Anterior cingulate cortex (tissue), 58 donors: ENCODE measurements at places on chromosomes 5 and 9.
A peak's percentile ranks its signal among the peaks of the same experiment; 100 is the strongest.

- no peak for DNase-seq
Measured at GRCh38 chr5:150249744-150250143, 39.8 kb downstream of the CAMK2A start.

DNA sequence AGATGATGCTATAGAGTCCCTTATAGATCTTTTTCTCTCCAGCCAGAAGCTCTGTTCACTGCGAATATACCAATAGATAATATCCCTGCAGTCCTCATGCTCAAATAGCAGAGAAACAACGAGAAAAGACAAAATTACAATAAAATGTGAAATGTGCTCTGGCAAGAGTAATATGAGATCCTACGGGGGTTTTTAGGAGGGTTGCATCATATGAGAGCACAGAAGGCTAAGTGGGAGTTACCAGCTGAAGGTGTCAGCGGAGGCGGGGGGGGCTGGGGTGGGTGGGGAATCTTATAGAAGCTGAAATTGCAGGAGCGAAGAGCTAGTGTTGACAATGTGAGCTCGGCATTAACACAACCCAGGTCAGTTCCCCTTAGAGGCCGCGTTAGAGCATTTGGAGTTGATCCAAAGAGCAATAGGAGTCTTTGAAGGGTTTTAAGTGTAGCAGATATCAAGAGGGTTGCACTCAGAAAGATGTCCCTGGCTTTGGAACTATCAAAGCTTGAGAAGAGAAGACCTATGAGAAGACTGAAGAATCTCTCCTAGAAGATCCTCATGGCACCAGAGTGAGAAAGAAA, 109.7 kb downstream of the BASP1 start:
- no peak for DNase-seq

- no peak for DNase-seq
Measured at GRCh38 chr9:24381205-24381604, 164.5 kb downstream of the IZUMO3 start.

- DNase-seq = no peak
Measured at GRCh38 chr5:11182441-11183080, 421.5 kb upstream of the DAP start.

- no peak for DNase-seq
Measured at GRCh38 chr5:17000291-17000939, 64.3 kb upstream of the MYO10 start.

- DNase-seq = no peak
Measured at GRCh38 chr5:35485487-35485886, 132.2 kb upstream of the SPEF2 start.

GRCh38 chr5:135177591-135177990, 143.6 kb upstream of the PITX1 start:
- no peak for DNase-seq

- DNase-seq = no peak
Measured at GRCh38 chr5:65663804-65664521, 39.1 kb downstream of the SHLD3 start.

- no peak for DNase-seq
Measured at GRCh38 chr5:373710-374602, 52.4 kb downstream of the AHRR start.

GRCh38 chr9:131095666-131096268, 564 bp upstream of the AIF1L start:
- DNase-seq = no peak

- DNase-seq = no peak
Measured at GRCh38 chr9:14231196-14231990, 82.5 kb downstream of the NFIB start.

GRCh38 chr5:64869419-64869818, 100.7 kb downstream of the CWC27 start:
- no peak for DNase-seq

DNA sequence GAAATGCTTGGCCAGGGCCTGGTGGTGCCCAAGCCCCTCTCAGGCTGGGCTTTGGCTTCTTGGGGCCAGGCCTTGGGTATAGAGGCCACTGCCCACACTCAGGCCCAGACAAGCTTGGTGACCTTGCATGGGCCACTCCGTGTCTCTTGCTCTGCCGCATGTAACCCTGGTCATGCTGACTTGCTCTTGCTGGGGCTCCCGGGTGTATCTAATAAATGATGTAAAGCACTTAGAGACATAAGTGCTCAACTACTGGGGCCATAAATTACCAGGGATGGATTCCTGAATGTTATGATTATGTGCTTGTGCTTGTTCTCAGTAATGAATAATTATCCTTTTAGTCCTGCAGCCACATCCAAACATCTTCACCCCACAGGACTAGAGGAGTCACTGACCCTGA, 54.0 kb downstream of the C5orf15 start:
- DNase-seq = no peak

- no peak for DNase-seq
Measured at GRCh38 chr5:10632110-10632761, 68.4 kb downstream of the ANKRD33B start.

- no peak for DNase-seq
Measured at GRCh38 chr9:34709196-34709978, 549 bp downstream of the CCL21 start.

DNA sequence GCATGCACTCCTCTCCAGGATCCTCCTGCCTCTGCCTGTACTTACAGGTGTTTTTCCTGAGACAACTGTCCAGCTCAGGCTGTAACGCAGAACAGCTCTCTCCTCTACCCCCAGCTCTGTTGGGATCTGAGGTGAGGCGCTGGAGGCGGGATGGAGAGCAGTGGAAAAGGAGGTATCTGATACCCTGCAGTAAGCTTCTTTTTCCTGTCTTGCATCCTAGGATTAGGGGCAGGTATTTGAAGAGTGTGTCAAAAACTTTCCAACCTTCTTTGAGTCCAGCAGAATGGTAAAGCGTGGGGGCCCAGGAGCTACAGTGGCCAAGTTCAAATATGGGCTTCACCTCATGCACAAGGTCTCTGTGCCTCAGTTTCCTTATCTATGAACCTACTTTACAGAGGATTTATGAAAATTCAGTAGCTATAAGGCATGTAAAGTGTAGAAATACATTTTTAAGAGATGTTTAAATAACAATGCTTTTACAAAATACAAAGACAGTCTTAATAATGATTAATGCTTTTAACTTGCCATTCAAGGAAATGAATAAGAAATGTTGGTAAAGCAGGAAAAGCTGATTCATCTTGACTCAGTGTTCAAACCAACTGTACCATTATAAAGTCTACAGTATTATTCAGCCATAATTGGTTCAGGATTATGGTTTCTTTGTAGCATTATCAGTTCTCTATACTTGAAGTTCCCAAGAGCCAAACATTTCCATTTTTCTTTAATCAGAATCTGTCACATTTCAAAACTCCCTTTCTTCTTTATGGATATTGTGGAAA, 26.1 kb downstream of the MAP1B start:
- DNase-seq = no peak

DNA sequence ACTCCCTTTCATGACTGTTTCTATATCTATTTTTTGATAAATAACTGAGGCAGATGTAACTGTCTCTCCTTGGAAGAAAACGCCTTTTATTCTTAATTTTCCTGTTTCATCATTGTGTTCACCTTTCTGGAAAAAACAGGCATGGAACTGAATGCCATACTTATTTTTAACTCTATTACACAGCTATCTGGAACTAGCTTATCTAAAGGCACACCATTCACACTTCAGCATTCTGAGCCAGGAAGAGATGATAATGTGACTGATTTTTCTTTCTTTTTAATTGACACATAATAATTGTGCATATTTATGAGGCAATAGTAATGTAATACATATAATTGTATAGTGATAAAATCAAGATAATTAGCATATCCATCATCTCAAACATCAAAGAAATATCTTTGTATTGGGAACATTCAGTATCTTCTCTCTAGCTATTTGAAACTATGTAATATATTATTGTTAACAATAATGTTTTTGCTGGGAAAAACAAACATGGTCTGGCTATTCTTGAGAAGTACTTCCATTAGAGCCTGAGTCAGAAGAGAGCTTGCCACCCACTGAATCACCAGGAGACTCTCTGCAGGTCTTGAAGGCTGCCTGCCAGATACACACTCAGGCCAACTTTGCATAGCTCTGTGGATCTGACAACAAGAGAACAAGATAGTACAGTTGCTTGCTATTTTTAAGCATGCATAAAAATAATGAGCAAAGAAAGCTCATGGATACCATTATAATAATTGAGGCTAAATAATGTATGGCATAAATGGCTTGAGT, 501.0 kb upstream of the EDIL3 start:
- DNase-seq = no peak

GRCh38 chr9:28971881-28972280, 1398.6 kb upstream of the C9orf72 start:
- no peak for DNase-seq

DNA sequence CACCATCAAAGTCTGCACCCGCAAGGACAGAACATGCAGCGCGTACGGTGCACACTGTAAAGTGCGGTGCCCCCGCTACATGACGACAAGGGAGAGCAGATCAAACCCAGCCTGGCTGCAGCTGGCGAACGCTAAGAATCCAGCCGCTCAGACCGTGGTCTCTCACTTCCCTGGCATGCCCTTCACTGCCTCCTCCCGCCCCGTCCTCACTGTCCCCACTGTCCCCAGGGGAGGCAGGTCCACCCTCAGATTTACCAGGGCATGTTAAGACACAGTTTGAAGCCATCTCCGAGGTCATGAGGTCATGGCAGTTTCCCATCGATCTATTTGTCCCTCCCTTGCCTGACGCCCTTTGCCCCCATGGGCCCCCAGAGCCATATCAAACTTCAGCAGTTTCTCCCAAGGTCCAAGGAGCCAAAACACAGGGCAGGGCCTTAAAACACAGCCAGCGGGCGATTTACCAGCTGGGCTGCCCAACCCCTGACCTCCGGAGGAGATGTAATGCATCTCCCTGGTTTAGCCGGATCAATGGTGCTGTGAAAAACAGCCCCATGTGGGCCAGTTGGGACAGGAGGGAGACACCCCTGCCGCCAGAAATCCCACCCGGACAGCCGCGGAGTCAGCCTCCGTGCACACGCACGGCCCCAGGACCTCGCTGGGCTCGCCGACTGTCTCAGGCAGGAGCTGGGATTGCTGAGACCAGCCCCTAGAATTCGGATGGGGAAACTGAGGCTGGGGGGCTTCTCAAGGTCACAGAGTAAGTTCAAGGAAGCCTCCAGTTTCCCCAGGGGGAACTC, 52.3 kb upstream of the FUBP3 start:
- DNase-seq = no peak

DNA sequence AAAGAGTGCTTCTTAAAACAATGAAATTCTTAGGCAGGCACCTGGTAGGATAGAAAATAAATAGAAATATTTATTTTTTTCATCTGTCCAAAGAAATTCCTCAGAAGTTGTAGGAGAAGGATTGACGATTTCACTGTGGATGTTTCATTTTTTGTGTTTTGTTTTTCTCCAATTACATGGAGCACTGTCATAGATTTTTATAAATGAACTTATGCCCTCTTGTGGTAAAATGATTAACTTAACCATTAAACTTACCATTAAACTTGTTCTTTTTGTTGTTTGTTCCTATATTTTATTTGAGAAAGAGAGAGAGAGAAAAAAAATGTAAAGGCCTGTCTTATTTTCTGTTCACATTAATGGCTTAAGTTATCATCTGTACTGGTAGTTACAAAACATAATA, 339.2 kb downstream of the PRR16 start:
- DNase-seq = no peak

DNA sequence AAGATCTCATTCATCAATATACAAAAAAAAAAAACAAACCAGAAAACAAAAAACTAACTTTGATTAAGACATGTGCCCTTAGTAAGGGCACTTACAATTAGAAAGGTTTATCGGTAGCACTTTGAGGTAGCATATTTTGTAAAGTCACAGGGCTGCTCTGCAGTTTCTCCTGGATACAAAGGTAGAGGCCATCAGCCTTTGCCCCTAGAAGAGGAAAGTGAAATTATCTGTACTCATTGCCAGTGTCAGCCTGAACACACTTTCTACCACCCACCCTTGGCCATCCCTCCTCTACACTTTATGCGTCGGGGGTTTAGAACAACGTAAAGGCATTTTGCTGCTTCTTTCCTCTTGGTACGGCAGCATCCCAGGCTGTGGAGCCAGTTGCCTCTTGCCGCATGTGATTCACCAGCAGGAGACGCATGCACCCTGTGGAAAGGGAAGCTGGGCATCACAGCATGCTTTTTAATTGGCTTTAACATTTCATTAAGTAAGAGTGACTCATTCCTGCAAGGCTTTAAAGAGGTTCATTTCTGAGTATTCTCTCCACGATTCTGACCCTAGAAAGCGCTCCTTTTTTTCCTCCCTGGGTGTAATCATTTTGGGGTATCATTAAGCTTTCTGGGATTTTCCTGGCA, 84.6 kb downstream of the CEMIP2 start:
- peak; percentile 24 for DNase-seq

DNA sequence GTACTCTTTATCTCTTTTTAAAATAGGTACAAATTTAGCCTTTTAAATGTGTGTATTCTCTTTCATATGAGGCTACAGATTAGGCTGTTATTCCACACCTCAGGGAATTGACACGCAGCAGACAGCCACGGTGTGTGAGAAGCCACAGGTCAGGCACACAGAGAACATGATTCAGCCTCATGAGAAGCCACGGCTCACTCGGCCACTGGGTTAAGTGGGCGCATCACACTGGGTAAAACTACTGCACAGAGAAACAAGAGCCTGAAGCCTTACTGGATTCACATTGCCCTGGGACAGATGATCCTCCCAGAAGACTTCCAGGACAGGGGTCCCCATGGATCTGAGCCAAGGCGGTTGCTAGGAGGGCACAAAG, 28.2 kb downstream of the LPCAT1 start:
- DNase-seq = no peak

GRCh38 chr5:102933316-102933715, 178.2 kb downstream of the PAM start:
- DNase-seq = no peak

DNA sequence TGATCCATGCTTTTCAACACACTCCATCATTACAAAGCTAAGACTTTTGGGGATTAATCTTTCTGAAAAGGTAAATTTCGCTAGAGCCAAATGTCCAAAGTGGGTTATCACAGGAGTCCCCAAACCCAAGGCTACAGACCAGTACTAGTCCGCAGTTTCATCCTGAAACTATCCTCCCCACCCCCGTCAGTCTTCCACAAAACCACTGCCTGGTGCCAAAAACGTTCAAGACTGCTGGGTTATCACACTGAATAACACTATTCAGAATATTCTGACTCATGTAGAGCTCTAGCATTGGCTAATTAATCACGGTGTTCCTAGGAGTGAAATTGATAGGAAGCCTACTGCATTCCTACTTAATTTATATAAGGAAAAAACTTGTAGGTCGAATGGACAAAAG, 24.7 kb downstream of the ERP44 start:
- no peak for DNase-seq

DNA sequence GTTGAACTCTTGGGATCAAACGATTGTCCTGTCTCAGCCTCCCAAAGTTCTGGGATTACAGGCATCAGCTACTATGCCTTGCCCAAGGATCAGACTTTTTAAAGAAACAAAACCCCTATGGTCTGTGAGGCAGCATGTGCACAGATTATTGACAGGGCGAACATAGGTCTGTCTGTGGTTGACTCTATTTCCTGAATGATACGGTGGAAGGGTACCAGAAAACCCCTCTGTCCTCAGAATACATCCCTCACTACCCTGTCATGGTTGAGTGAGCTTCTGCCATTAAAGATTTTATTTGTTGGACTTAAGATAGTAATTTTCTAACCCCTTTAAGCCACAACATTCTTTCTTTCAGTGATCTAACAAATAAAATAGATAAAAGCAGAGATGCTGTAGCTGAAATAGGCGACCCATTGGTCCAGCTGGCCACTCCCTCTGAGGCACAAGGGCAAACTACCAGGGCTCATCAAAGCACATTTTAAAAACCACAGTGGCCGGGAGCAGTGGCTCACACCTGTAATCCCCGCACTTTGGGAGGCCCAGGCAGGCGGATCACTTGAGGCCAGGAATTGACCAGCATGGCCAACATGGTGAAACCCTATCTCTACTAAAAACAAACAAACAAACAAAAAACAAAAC, 84.9 kb upstream of the ANKRD55 start:
- no peak for DNase-seq

GRCh38 chr5:462051-462481, 19.1 kb downstream of the EXOC3 start:
- DNase-seq = no peak
